SIG-M5 (cell line): ENCODE measurements at places on chromosomes 7 and 10.

DNA sequence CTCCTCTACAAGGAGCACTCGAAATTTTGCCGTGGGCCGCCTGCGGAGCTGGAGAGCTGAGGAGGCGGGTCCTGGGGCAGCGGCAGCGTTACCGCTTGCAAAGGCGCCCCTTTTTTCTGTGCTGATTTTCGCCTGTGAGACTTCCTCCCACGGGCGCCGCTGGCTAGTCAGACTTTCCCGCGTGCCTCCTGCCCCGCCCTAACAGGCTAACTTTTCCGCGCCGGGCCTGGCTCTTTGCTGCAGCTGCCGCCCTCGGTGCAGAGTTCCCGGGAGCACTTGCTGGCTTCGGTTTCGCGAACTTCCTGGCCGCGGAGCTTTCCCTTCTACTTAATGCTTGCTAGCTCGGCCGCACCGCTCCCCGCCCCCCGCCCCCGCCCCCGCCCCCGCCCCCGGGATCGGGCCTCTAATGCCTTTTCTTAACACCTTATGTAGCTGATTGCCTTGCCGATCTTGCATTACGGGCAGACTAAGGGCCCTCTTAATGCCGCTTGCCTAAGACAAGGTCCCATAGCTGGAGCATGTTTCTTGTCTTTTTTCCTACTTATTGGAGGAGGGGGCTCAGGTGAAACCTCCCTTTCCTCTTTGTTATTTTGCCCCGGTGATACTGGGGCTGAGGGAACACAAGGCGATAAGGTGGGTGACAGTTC is 37.9 kb upstream of the RASGEF1A start:
- DNase-seq, result no peak

DNA sequence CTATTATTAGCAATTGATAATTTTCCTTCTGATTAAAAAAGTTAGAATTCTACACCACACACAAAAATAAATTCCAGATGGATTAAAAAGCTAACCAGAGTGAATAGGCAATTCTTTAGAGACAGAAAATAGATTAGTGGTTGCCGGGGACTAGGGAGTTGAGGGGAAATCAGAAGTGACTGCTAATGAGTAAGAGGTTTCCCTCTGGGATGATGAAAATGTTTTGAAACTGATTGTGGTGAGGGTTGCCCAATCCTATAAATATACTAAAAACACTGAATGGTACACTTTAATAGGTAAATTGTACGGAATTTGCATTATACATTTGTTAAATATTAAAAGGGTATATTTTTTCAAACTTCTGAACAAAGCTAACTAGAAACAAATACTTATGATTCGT is 214.9 kb downstream of the GPAM start:
- DNase-seq, result no peak

GRCh38 chr7:64907641-64908326 is 4.7 kb downstream of the ZNF273 start:
- no peak for DNase-seq

GRCh38 chr10:37752334-37752875 is 105.0 kb downstream of the ZNF248 start:
- no peak for DNase-seq

- no peak for DNase-seq
Measured at GRCh38 chr10:97960269-97961056, 70.0 kb downstream of the CRTAC1 start.

GRCh38 chr10:112525200-112525599 is 78.2 kb downstream of the VTI1A start:
- no peak for DNase-seq

DNA sequence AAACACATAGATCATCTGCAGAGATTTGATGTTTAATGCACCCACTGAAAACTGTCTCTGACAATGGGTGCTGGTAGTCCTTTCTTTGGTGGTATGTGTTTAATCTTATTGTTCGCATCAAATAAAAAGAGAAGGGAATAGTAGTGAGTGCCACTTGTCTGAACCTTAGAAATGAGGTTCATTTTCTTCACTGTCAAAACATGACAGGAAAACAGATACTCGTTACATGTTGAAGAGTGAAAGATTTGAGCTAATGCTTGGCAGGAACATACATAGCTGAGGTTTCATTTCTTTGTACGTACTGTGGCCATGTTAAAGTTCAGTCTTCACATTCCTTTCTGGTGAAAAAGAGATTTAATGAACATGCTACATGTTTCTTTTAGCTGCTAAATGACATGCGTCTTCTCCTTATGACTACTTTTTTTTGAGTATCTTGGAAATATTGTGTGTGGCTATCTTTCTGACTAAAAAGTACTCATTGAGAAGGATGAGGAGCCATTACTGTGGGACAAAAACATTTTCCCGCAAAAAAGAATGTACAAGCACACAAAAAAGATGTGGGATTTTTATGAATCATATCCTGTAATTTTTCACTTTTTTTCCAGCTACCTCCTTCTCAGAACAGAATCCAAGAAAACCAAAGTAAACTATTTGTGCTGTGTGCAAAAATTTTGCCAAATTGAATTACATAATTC is 108.0 kb downstream of the TWIST1 start:
- DNase-seq, result no peak

GRCh38 chr10:30080161-30080560 is 20.8 kb upstream of the JCAD start:
- no peak for DNase-seq

- no peak for DNase-seq
Measured at GRCh38 chr10:51204066-51204465, 129.8 kb downstream of the PRKG1 start.

DNA sequence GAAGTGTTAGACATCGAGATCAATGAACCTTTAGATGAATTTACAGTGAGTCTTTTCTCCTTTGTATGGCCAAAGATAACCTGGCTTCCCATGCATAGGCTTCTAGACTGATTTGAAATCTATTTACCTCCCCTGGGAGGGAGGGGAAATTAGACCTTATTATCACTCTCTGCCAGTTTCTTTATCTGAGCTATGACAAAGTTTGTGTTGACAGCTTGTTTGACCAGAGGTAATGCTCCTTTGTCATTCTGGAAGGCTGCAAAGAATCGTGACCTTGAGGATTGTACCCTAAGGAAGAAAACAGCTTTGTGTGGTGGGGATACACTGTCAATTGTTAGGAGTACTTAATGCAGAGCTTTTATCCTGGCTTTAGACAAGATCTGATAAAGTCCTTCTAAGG is 36.4 kb downstream of the RBM33 start:
- no peak for DNase-seq

GRCh38 chr10:131652438-131653139 is 248.2 kb upstream of the PPP2R2D start:
- no peak for DNase-seq

DNA sequence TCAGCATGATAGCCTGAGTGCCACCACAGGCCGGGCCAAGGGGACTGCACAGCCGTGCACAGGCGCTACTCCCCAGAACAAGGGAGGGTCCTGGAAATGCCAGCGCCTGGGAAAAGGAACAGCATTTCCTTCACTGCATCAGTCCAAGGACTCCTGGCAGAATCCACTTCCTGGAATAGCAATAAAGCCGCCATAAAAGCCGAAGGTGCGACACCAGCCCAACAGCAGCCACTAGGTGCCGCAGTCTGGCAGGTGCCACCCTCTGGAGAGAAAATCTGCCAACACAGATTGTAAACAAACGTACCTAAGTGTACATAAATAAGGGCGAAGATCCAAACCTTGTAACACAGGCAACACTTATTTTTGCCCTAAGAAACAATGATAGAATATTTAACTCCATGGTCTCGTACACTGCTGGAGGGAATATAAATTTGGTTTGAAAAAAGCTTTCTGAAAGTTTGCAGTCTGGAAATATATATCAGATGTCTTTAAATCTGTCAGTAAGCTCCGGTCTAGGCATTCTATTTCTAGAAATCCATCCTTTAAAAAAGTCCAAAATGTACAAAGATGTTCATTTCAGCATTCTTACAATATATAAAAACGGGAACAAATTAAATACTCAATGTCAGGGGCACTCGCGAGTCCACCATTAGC is 22.2 kb downstream of the VOPP1 start:
- DNase-seq, result no peak

GRCh38 chr7:22357311-22358175 is 589 bp upstream of the RAPGEF5 start:
- no peak for DNase-seq

- no peak for DNase-seq
Measured at GRCh38 chr7:150939466-150939865, 38.7 kb downstream of the KCNH2 start.

DNA sequence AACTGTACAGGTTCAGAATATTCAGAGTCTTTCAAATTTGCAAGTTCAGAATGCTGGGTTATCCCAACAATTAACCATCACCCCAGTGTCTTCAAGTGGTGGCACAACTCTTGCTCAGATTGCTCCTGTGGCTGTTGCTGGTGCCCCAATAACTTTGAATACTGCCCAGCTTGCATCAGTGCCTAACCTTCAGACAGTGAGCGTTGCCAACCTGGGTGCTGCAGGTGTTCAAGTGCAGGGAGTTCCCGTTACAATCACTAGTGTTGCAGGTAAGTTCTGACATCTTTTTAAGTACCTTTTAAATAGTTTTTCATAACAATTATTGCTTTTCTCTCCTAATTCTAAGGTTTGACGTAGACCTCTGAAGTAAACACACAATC is 2.7 kb downstream of the SP4 start:
- no peak for DNase-seq

DNA sequence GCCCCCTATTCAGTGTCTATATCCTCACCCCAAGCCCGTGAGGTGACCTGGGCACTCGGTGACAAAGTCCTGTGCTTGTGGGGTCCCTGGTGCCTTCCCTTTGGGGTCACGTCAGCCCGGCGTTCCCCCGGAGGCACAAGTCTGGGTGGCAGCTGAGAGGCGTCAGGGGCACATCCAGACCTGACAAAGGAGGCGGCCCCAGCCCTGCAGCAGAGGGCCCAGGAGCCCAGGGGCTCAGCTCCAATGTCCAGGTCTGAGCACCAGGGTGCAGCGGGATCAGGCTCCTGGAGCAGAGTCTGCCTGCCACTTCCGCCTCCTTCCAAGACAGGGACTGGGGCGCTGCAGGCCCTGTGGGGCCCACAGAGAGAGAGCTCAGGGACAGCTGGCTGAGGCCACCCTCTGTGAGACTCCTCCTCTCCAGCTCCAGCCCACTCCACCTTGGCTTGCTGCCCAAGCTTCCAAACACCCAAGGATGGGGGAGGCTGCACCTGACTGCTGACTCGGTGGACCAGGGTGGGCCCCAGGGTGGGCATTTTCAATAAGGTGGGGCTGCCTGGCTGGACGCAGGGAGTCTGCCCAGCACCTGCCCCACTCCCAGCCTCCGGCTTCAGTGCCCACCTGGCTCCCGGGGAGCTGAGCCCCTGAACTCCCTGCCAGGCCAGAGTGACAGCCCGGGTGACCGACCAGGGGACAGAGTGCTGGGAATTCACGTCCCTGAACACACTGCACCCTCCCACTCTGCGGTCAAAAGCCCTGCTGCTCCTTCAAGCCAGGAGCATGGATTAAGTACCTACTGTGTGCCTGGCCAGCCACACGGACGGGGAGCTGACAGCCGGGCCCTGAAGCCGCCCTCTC is 1.0 kb upstream of the KNDC1 start:
- no peak for DNase-seq
